Retina (tissue), 1 donor: ENCODE measurements at places on chromosomes 16 and 17.

DNA sequence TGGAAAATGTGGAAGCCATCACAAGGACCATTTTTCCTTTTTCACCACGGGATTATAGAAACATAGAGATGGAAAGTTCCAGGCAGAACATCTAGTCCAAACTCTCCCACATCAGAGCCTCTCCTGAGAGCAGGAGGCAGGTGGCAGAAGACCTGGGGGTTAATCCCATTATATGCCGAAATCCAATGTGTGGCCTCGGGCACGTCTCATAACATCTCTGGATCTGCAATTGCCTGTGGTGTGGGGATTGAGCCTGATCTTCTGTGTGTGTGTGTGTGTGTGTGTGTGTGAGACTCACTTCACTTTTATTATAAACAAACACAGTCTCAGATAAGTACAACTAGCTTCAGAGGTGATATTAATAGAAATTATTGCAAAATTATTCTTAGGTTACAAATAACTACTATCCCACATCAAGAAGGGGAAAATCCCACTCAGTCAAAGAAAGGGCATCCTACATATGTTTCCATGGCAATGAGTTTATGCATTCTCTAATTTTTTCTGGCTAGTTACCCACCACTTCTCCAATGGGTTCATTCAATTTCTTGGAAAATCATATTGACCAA, 199.1 kb downstream of the FOXL1 start:
- DNase-seq, result no peak

DNA sequence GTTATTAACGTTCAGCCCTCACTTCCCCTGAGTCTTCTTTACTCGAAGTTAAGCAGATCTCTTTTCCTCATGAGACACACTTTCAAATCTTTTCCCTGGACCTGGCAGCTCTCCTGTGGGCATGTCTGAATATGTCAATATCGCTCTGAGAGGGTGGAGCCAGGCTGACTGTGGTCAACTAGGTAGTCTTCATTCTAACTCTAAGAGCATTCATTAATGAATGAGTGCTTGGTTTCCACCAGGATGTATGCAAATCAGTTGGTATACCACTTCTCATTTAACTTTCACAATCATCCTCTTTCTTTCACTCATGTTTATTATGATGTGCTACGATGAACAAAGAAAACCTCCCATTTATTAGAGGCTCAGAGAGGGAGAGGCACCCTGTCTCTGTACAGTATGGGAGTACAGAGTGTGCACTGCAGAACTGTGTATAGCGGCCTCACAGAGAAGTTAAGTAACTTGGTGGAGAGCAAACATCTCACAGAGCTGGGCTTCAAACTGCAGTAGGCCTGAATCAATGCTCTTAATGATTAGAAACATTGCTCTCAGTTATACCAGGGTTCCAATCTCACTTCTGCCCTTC, 39.9 kb downstream of the OTOA start:
- DNase-seq, result no peak

- DNase-seq, result no peak
Measured at GRCh38 chr17:45307290-45308015, 9.4 kb downstream of the MAP3K14 start.

DNA sequence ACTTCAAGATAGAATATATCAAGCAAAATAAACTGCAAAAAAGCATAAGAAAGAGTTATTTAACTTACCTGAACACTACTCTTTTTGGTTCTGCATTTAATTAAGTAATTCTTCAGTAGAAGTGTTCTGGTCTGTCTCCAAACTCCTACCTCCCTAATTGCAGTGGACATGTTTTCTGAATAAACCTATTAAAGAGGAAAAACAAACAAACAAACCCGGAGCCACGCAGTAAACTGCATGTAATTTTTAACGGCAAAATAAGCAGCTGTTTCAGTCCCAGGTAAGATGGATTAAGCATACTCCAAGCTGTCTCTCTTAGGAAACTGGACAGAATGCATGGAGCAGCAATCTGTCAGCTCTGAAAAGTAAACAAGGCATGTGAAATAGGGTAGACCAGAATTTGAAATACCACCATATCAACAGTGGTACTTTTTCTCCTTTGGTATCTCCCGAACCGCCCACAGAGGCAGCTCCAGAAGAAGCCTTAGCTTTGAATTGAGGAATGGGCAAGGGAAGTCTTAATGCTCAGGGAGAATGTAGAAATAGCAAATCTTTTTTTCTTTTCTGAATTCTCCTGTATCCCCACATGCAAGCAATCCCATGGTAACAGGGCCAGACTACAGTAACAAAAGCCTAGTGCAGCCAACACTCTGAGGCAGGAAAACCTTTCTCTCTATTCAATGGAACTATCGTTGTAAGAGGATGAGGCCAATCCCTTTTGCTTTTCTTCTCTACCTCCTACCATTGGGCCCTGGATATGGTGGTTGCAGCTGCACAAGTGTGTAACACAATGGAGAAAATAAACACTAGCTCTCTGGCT, 12.5 kb downstream of the ABCA5 start:
- DNase-seq, result no peak

DNA sequence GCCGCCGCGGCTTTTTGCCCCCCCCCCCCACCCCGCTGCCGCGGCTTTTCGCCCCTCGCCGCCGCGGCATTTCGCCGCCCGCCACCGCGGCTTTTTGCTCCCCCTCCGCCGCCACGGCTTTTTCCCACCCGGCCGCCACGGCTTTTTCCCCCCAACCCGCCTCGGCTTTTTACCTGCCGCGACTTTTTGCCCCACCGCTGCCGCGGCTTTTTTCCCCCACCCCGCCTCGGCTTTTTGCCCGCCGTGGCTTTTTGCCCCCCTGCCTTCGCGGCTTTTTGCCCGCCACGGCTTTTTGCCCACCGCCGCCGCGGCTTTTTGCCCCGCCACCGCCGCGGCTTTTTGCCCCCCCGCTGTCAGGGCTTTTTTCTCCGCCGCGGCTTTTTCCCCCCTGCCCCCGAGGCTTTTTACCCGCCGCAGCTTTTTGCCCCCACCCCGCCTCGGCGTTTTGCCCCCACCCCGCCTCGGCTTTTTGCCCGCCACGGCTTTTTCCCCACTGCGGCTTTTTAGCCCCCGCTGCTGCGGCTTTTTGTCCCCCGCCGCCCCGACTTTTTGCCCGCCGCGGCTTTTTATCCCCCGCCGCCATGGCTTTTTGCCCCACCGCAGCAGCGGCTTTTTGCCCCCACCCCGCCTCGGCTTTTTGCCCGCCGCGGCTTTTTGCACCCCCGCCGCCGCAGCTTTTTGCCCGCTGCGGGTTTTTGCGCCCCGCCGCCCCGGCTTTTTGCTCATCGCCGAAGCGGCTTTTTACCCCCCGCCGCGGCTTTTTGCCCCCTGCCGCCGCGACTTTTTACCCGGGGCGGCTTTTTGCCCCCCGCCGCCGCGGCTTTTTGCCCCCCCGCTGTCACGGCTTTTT, 527.8 kb upstream of the WSB1 start:
- no peak for DNase-seq

- DNase-seq, result peak; percentile 84
Measured at GRCh38 chr16:46830417-46830901, 521 bp downstream of the C16orf87 start.

GRCh38 chr16:78690510-78690909, 591.1 kb downstream of the WWOX start:
- no peak for DNase-seq

DNA sequence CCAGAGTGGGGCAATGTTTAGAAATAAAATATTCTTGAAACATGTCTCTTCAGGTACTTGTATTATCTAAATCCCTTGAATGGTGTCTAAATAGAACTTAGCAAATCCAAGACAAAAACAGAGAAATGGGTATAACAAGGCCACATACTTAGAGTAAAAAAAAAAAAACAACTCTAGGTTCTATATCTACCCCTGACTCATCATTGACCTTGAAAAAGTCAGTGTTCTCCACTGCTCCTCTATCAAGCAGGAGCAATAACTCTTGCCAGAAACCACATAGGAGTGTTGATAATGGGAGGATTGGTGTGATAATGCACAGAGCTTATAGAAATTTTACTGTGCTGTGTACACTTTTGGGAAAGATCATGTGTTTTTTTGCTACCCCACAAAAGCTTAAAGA, 296.6 kb upstream of the PMFBP1 start:
- DNase-seq, result no peak

GRCh38 chr17:38671939-38672720, 2.6 kb downstream of the EPOP start:
- no peak for DNase-seq

DNA sequence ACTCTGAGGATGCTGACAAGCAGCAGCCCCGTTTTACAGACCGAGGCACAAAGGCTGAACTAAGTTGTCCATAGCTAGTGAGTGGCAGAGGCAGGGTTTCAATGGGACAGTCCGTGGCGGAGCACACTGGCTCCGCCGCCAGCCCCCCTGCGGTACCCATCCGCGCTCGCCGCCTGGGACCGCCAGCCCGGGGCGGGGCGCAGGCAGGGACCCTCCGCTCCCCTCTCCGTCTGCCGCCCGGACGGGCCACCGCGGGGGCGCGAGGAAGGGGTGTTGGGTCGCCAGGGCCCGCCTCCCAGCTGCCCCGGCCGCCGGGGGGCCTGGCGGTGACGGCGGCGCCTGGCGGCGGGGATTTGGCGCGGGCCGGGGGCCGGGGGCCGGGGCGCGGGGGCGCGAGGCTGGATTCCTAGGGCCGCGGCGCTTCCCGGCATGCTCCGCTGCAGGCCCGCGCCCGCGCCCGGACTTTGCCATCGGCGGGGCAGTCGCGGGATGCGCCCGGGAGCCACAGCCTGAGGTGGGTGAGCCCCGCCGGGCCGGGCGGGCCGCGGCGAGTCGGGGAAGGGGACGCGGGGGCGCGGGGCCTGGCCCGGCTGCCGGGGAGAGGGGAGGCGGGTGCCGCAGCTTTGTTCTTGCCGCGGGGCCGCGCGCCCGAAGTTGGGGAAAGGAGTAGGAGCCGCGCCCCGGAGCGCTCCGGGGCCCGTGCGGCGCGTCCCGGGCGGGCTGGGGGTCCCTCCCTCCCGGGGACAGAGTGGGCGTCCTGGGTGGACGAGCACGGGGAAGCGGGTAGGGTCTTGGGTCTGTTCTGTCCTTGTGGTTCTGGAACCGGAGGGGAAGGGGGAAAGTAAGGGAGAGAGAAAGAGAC, at the start of gene TMEM98:
Gene TMEM98, plus strand, starts transcription at position 430 of the 862 bp plus-strand sequence. CDS start 3,376 bp downstream, outside the sequence.
- DNase-seq, result peak; percentile 81

- DNase-seq, result no peak
Measured at GRCh38 chr16:35173295-35173694, 1713.9 kb downstream of the TP53TG3F start.

- DNase-seq, result no peak
Measured at GRCh38 chr17:67215991-67216421, 29.0 kb downstream of the HELZ start.

DNA sequence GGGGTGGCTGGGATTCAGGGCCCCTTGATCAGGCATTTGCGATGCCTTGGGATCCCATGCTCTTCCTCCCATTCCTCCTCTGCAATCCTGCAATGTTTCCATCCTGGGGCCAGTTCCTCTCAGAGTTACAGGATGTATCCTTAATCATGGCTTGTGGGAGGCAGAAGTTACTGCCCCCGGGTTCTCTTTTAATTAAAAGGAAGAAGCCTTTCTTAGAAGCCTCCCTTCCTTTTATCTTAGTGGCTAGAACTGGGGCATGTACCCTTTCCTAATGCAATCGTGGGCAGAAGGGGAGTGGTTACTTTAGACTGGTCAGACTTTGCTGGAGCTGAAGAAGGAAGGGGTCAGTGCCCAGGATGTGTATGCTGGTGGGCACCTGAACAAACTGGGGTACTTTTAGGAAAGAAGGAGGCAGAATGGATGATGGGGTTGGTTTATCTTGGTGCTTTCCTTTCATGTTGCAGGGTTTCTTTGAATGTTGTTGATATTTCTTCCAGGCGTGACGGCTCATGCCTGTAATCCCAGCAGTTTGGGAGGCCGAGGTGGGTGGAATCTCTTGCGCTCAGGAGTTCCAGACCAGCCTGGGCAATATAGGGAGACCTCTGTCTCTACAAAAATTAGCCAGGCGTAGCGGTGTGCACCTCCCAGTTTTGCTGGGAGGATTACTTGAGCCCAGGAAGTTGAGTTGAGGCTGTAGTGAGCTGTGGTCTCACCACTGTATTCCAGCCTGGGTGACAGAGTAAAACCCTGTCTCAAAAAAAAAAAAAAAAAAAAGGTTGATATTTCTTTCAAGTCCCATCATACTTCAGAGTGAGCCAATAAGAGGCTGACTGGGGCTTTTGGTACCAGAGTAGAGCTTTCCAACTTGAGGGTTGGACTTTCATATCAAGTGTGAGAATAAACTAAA, 13.2 kb upstream of the SPN start:
- no peak for DNase-seq

GRCh38 chr17:79651266-79651665, 40.4 kb upstream of the RBFOX3 start:
- no peak for DNase-seq

DNA sequence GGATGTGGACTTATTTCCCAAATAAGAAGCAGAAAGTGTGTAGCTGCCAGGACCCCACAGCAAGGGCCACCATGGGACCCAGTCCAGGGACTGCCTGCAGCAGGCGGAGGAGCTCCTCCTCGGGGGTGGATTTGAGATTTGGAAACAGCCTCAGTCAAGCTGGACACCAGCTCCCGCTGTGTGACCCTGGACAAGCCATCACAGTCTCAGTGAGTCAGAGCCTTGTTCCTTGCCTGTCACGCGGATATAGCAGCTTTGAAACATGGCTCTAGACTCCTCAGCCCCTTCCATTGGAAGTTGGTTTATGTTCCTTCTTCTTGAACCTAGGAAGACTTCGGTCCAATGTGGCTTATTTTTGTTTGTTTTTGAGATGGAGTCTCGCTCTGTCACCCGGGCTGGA, 12.5 kb upstream of the DPEP1 start:
- no peak for DNase-seq

DNA sequence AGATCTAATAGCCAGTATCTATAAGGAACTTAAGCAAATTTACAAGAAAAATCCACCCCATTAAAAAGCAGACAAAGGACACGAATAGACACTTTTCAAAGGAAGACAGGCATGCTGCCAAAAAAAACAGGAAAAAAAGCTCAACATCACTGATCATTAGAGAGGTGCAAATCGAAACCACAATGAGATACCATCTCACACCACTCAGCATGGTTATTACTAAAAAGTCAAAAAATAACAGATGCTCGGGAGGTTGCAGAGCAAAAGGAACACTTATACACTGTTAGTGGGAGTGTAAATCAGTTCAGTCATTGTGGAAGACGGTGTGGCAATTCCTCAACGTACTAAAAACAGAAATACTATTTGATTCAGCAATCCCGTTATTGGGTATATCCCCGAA, 9.6 kb downstream of the STX8 start:
- DNase-seq, result no peak

DNA sequence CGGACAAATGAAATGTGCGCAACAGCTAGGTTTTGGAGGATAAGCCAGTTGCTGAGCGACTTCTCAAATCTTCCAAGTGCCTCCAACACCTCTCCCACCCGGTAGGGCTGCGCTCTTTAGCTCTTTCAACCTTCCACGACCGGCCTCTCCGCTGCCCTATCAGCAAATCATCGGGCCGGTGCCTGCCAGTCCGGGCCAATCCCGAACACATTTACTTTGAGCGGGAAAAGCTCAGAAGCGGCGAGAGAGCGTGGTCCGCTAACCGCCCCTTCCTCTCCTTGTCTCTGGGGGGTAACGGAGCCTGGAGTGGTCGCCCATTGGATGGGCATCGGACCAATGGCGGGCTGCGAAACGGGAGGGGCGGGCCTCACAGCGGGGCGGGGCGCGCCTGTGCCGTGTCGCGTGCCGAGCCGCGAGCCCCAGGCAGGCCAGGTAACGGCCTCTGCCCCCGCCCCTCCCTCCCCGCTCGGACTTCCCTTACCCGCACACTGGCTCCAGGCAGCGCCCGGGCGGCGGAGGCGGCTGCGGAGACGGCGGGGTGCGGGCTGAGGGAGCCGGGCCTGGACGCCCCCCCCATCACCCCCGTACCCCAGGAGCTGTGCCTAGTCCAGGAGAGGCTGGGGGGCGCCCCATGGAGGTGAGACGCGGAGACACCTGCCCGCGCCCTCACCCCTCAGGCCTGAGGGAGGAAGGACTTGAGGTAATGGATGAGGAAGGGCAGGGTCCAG, at the start of gene MEIOC:
Gene MEIOC, plus strand, starts transcription at position 486 of the 728 bp plus-strand sequence. Its CDS starts 146 bp downstream, at position 632.
- peak; percentile 66 for DNase-seq
